ENCODE measurements at places on chromosomes 12 and 14. TPM values are rescaled to one million over a fixed set of nuclear protein-coding genes. Genes with fewer than 3 reads are reported as not detected.

- no peak for DNase-seq
These were observed 214.2 kb downstream of the CPNE8 start for GRCh38 chr12:38691164-38691563.

GRCh38 chr12:105164068-105164467, 56.5 kb downstream of the WASHC4 start:
- DNase-seq = no peak

- DNase-seq = no peak
These were observed 250.4 kb downstream of the TMTC2 start for GRCh38 chr12:82937151-82937550.

DNA sequence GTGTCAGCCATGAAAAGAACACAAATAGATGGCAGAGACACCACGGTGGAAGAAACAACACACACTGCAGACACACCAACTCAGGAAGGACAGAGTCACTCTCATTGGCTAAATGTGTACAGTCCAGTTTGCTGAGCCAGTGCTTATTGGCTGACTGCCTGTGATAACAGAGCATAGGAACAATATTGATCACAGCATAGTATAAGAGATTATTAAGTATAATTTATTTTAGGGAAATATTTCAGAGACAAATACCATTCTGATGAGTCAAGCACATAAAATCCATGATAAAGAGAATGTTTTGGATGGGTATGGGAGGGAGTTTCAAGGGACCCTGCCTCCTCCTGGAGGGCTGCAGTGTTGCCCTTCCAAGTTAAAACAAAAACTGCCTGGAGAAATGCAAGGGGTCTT, 50.9 kb downstream of the BTG1 start:
- no peak for DNase-seq

DNA sequence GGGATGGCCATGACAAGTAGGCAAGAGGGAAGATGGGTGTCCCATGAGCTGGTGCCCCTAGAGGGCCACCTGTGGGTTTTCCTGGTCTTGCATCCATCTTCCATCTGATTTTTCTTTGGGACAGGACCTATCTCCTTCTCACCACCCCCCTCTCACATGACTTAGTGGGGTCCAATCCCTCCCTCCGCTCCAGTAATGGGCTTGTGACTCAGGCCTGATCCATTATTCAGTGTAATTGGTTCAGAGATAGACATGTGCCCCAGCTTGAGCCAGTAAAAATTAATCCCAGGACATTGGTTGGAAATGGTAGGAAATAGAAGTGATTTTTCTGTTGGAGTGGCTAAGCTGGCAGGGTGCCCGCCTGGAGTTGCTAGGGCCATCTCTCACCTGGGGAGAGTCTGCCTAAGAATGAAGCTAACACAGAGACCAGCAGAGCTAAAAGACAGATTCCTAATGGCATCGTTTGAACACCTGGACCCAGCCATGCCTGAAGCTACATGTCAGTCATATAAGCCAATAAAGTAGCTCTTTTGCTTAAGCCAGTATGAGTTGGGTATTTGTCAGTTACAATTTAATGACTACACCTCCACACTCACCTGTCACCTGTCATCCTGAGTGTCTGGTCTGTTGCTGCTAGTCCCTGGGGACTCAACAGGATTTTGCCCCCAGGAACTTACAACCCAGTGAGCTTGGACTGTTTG, 14.7 kb downstream of the RASAL1 start:
- no peak for DNase-seq

DNA sequence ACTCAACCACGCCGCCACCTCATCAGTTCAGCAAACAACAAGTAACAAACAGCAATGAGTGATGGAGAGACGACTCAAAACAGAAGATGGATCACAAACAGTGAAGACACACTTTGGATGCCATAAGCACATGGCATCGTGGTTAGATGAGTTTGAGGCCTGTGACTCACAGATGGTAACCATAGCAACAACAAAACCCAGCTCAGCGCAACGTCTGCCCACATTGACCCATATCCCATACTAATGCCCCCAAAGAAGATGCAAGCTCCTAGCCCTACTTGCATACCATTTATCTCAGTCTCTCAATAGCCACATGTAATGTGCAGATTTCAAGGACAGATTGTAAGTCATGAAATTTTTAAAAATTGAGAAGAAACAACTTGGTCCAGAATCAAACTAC, 1322.3 kb upstream of the TMEM132C start:
- no peak for DNase-seq

DNA sequence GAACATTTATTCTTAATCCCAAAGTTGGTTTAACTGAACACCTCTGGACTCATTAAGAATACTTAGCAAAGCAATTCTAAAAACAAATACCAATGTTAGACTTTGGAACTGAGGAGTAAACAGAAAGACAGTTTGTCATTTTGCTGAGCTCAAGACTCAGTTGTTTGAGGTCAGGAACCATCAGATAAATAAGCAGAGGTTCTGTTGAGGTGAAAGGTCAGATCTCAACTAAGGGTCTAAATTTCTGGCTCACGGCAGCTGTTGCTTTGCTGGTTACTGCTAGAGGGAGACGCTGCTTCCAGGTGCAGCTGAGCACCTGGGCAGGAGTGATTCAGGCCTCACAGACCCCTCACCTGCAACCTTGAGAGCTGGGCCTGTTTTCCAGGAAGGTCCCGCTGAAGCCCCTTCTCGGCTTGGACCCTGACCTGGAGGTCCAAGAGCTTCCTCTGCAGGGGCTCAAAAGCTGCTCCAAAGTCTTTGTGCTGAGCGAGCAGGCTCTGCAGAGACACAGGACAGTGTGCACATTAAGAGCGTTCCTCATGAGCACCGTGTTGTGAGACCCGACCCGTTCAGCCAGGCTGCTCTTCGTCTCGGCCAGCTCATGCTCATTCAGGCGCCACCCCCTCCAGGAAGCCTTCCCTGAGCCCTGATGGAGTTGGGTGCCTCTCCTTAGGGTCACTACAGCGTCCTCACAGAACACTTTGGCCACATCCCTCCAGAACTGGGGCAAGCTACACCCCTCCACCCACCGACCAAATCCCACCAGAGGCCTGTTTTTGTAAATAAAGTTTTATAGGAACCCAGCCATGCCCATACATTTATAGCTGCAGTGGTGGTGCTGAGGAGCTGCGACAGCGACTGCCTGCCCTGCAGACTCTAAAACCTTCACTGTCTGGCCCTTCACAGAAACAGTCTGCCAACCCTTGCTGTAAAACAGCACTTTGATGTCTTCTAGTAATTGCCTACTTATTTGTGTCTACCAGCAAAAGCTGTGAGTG, 72.0 kb downstream of the SYNE3 start:
- DNase-seq = no peak

DNA sequence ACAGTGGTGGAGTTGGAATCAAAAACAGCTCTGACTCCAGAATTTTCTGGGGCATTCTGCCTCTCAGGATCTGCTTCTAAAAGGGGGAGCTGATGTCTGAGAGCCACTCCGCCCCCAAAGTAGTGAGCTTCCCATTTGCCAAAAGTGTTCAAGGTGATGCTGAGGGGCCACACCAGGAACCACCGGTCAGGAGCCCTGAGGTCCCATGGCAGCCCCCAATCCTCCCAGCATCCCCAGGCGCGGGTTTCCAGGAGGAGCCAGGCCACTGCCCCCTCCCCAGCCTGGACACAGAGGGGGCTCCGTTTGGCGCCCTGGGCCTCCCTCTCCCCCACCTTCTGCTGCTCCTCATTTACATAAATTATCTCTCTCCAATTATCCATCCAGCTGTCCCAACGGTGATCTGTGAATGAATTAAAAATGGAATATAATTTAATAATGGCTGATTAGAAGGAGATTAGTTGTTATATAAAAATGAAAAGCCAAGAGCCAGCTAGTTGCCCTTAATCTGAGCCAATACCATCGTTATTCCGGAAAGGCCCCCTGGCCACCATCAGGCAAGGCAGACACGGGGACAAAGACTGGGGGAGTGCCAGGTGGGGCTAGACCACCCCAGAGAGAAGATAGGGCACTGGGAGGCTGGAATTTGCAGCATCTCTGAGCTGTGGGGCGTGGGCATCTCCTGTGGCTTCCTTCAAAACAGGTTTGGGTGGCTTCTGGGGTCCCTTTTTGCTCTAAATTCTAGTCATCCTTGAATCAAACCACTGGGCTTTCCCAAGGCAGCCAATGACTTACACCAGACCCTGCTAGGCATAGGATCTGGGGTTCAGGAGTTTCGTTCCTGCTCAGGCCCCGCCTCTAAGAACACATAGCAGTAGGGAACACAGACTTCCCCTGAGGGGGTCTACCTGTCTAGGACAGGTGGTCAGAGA, 19.7 kb upstream of the VSX2 start:
- no peak for DNase-seq

GRCh38 chr12:45988264-45988663, 2.1 kb downstream of the SCAF11 start:
- no peak for DNase-seq

- DNase-seq = peak; percentile 60
These were observed 2.4 kb downstream of the GNG2 start for GRCh38 chr14:51862860-51863259.

- DNase-seq = no peak
These were observed 9.5 kb upstream of the BDKRB1 start for GRCh38 chr14:96246539-96246847.

DNA sequence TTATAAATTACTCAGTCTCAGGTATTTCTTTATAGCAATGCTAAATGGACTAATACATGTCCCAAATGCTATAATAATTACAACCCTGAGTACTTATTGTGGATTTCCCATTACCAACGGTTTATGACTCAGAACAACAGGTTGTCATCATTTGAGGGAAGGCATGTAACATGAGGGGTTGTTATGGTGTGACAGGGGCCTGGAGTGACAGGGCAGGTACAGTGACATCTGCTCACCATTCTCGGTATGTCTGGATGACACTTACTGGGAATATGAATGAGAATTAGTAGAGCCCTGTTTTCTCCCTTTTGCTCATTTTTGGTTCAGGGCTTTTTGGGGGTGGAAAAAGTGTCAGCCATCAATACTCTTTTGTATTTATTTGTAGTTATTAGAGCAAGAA, 36.2 kb upstream of the FERMT2 start:
- DNase-seq = no peak

GRCh38 chr14:105616802-105617192, 90.4 kb downstream of the TMEM121 start:
- DNase-seq = no peak

GRCh38 chr12:6699989-6700645, 498 bp downstream of the PIANP start:
- no peak for DNase-seq

DNA sequence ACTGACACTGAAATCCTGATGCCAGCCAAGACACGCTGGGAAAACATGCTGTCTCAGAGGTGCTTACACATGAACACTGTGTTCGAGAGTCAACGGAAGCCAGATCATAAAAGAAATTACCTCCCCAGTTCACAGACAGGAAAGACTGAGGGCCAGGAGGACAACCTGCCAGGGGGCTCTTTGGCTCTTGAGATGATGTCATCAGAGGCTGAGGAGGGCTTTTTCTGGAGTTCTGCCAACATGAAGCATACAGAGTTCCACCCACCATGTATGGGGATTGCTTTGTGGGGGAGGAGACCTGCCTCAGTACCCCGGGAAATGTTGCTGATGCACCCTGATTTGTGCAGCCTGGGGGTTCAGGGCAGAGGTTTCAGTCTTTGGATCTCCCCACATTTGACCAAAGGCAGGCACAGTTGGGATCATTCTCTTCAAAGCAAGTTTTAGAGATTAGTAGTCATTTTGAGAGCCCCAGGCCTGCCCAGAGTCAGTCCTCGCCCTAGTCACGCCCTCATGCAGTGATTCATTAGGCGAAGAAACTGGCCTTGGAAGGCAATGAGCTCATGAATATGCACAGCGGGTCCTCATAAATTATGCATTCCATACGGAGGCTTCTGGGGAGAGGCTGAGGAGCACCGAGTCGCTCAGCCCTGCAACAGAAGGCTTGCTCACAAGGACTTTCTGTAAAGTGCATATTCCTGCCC, 34.9 kb upstream of the EML1 start:
- no peak for DNase-seq

- DNase-seq = no peak
These were observed 67.2 kb upstream of the SYT1 start for GRCh38 chr12:78797196-78797931.

GRCh38 chr12:73815072-73815645, 722.5 kb upstream of the ATXN7L3B start:
- no peak for DNase-seq

- DNase-seq = no peak
These were observed 106.6 kb downstream of the BRMS1L start for GRCh38 chr14:35932659-35933159.

- DNase-seq = peak; percentile 78
These were observed 1.3 kb downstream of the BBS10 start for GRCh38 chr12:76346798-76347420.

- no peak for DNase-seq
These were observed 13.4 kb upstream of the KLHL42 start for GRCh38 chr12:27766587-27766986.

GRCh38 chr14:57346741-57347140, 43.6 kb upstream of the NAA30 start:
- DNase-seq = no peak

DNA sequence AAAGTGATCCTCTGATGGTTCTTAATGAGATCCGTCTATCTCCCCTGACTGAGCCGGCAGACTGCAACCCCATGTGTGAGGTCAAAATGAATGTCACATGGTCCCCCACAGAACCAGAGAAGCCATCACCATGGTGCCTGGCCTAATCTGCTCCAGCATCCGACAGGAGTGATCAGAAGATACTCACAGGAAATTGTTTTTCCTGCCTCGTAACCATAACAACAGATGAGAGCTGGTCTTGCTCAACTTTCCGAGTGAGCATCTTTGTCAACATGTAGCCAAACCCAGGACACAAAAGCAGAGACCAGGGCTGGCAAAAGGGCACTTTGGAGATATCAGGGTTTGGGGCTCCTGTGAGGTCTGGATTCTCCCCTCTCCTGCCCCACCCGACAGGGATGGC, 72.1 kb upstream of the C14orf180 start:
- DNase-seq = no peak

- no peak for DNase-seq
These were observed 55.6 kb downstream of the CLIP1 start for GRCh38 chr12:122366685-122367475.

DNA sequence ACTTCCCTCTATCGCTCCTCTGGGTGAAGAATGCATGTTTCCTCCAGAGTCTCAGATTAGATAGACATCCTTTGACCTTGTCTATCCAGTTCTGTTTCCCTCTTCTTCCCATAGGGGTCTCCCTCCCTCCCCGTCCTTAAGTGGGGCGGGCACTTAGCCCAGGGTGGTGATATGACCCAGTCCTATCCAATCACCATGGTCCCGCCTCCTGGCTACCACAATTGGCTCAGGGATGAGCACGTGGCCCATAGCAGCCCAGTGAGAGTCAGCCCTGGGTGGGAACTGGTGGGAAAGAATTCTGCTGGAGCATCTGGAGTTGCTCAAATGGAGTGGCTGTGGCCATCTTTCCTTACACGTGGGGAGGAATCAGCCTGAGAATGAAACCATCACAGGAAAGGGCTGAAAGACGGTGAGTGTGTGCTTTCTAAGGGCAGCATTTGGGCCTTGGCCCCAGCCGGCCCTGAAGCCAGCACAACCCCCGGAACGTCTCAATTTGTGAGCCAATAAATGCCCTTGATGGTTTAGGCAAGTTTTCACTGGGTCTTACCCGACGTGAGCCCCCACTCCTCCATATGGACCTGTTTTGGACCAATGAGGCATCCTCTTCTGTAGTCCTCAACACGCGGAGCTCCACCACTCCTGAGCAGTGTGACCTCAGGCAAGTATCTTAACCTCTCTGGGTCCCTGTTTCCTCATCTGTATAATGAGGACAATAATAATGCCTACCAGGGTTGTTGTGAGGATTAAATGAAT, 14.4 kb upstream of the MLXIP start:
- DNase-seq = no peak

- DNase-seq = peak; percentile 90
These were observed 37.7 kb downstream of the RASAL1 start for GRCh38 chr12:113097716-113098440.

RNF212B gene
- polyA plus RNA-seq = not detected

OR4E2 gene
- not detected for polyA plus RNA-seq

TSHR gene
- 3.3 TPM for polyA plus RNA-seq

YAF2 gene
- 41.6 TPM for polyA plus RNA-seq
